ENCODE measurements at places on chromosomes 4 and X. TPM values are rescaled to one million over a fixed set of nuclear protein-coding genes. Genes with fewer than 3 reads are reported as not detected.
A peak's percentile ranks its signal among the peaks of the same experiment; 100 is the strongest.

The JAKMIP1 gene
- total RNA-seq: not detected

- DNase-seq: no peak
These were observed 441.9 kb downstream of the SPRY1 start for GRCh38 chr4:123838474-123838873.

DNA sequence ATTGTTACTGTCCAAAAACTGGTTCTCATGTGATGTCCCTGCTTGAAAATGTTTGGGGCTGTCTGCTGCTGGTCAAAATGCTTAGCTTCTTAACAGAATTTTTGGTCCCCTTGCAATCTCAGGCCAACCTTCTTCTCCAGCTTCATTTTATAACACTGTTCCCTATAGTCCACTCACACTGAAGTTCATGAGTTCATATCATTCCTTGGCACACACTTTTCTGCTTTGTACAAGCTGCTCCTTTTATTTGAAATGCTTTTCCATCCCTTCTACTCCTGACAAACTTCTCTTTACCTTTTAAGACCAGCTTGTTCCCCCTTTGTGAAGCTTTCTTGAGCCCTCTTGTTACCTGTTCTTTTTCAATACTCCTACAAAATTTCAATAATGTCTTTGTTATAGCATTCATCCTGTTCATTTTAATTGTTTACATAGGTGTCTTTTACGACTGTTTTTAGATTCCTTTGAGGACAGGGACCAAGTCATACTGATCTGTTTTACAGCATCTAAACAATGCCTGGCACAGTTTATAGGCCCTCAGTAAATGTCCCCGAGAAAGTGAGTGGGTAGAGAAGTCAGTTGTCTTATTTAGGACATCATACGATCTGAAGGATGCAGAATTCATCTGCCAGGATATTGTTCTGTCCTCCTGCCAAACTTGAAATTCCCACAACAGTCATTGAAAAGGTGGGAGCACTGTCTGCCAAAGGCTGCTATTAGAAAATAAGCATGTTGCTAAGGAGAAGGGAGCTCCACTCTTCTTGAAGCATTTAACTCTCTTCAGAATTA, 134.4 kb upstream of the BMPR1B start:
- peak; percentile 13 for DNase-seq

DNA sequence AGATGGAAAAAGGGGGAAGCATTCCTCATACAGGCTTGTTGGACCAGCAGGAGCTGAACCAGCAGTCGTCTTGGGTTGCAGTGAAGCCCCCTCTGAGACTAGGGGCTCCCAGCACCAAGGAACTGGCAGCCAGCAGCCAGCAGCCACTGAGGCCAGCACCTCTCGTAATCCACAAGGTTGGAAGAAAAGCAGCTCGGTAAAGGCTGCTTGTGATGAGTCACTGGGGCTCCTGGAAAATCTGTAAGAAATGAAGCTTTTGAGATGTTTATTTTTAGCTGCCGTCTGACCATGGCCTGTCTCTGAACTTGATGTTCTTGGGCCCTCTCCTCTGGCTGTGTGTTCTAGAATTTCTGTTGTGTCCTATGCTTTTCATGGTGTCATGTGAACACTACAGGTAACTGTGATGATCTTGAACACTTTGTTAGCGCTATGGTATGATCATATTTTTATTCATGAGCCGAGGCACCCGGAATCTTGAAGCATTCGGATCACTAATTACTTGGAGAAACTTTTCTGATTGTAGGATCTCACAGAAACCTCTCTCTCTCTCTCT, 18.6 kb downstream of the CLCN4 start:
- no peak for DNase-seq

GRCh38 chr4:123408471-123409084, 12.0 kb downstream of the SPRY1 start:
- peak; percentile 68 for DNase-seq

- no peak for DNase-seq
These were observed 73.9 kb downstream of the LUZP4 start for GRCh38 chrX:115363372-115363771.

- peak; percentile 21 for DNase-seq
These were observed 41.1 kb downstream of the UCHL1 start for GRCh38 chr4:41297832-41298231.

- no peak for DNase-seq
These were observed 41.0 kb downstream of the TXLNG start for GRCh38 chrX:16827225-16827624.
